ENCODE measurements at places on chromosomes 4 and X. TPM values are rescaled to one million over a fixed set of nuclear protein-coding genes. Genes with fewer than 3 reads are reported as not detected.

UPF3B gene
- total RNA-seq = 7.5 TPM

AREG gene
- 0.54 TPM for total RNA-seq

PGAM4 gene
- total RNA-seq = not detected

LGI2 gene
- total RNA-seq = 0.54 TPM

UGT2B11 gene
- not detected for total RNA-seq

MAGEA10 gene
- not detected for total RNA-seq

SPANXN2 gene
- total RNA-seq = not detected

GAGE13 gene
- not detected for total RNA-seq

GAGE12H gene
- not detected for total RNA-seq

AMOT gene
- total RNA-seq = 11.0 TPM

DCAF12L2 gene
- not detected for total RNA-seq

FAM199X gene
- 16.7 TPM for total RNA-seq

XAGE1A gene
- total RNA-seq = not detected

ANXA10 gene
- 7.0 TPM for total RNA-seq

NOP14 gene
- 25.6 TPM for total RNA-seq

CLIC2 gene
- total RNA-seq = 12.6 TPM

GPRIN3 gene
- total RNA-seq = 0.49 TPM

OTC gene
- total RNA-seq = not detected

RNF150 gene
- total RNA-seq = 0.99 TPM

AKAP17A gene
- 9.5 TPM for total RNA-seq

SPINK2 gene
- not detected for total RNA-seq

All from fibroblast of the aortic adventitia (primary cell).